SIG-M5 (cell line): ENCODE measurements at places on chromosomes 2 and 18.

DNA sequence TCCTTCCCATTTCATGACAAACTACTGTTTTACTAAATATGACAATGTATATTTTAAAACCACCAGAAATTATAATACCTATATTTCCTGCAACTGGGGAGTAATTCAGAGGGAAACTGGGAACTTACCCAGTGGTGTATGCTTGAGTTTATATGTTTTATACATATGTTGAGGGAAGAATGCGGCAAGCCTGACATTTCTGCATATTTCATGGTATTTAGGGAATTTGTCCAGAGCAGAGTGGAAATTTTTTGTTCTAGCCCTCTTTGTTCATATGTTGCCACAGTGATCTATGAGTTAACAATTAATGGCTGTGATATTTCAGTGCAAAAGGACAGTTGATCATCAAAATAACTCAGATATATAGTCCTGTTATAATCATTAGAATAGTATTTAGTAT lies 230.8 kb upstream of the VWC2L start:
- no peak for DNase-seq

DNA sequence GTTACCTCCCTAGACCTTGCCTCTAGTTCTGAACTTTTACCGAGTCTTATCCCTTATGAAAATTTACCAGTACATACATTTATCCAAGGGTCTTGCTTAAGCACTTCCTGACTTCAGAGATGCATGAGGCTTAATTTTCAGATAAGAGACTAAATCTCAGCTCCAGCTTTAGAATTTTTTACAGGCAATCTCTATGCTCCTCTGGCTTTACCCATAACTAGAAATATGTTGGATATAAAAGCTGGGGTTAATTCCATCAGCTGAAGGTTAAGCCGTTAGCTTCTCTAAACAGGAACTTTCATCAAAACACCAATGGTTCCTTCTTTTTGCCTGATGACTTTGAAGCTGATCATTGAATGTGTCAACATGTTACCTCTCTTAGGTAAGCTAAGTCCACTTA lies 205.1 kb downstream of the GCA start:
- no peak for DNase-seq

- no peak for DNase-seq
Measured at GRCh38 chr18:9994701-9995235, 81.0 kb downstream of the VAPA start.

DNA sequence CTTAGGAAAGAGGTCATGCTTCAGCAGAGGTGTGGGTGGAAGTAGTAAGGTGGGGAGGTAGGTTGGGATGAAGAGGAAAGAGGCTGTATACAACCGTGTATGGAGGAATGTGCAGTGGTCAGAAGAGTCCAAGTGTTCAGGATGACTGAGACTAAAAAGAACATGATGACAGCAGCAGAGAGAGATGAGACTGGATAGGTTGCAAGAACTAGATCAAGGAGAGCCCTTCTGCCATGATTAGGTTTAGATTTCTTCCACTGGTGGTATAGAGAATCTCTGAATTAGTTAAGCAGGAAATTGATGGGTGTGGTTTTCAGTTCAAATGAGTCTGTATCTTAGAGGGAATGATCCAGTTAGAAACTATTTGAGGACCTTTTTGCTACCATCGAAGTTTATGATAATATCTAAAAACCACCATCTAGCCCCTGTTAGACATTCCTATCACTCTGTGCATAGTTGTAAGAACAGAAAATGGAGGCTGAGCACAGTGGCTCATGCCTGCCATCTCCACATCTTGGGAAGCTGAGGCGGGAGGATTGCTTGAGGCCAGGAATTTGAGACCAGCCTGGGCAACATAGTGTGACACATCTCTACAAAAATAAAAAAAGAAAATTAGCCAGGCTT lies 221.0 kb downstream of the LTBP1 start:
- no peak for DNase-seq

- no peak for DNase-seq
Measured at GRCh38 chr2:31950946-31951562, 59.8 kb downstream of the MEMO1 start.
